ENCODE measurements at places on chromosomes 5 and 9. TPM values are rescaled to one million over a fixed set of nuclear protein-coding genes. Genes with fewer than 3 reads are reported as not detected.

SLC44A1 gene
- 11.8 TPM for total RNA-seq

C5orf58 gene
- not detected for total RNA-seq

MYOZ3 gene
- not detected for total RNA-seq

DNA sequence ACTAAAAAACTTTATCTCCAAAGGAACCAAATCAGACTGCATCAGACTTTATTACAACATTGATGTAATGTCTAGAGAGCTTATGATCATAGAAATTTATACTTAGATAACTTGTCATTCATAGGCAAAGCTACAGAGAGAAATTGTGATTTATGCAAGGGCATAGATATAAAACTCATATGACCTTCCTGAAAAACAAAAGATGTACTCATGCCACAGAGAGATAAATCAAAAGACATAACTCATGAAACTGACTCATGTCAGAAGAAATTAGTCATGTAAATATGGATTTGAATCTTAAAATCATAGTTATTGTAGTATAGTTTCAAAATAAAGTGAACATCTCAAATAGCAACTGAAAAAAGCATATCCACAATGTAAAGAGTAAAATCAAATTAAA lies 186.2 kb downstream of the GABBR2 start:
- no peak for DNase-seq
- H3K27me3 ChIP-seq = peaks cover 54% of the 10 kb centered on the region
- no peak overlapping the region for H3K4me3 ChIP-seq
- peaks cover 2% of the 10 kb centered on the region for H3K36me3 ChIP-seq
- no peaks in the 10 kb centered on the region for H3K4me1 ChIP-seq
- no peak overlapping the region for H3K27ac ChIP-seq

DNA sequence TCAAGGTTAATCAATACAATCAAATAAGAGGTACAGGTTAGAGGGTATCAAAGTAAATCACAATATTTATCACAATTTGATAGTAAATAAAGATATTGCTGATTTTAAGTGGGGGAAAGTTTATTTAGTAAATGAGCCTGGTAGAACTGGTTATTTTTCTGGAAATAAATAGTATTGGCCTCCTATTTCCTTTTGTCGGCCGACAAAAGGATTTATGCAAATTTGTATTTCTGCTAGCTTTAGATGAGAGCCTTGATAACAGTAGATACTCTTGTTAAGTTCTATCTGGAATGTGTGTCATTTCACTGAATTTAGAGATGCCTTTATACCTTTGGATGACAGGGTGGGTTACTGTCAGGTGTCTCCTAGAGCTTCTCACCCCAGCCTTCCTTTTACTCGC lies 17.8 kb upstream of the SPATA31E1 start:
- H3K4me3 ChIP-seq = no peak overlapping the region
- peaks cover 2% of the 10 kb centered on the region for H3K36me3 ChIP-seq
- no peak for DNase-seq

DNA sequence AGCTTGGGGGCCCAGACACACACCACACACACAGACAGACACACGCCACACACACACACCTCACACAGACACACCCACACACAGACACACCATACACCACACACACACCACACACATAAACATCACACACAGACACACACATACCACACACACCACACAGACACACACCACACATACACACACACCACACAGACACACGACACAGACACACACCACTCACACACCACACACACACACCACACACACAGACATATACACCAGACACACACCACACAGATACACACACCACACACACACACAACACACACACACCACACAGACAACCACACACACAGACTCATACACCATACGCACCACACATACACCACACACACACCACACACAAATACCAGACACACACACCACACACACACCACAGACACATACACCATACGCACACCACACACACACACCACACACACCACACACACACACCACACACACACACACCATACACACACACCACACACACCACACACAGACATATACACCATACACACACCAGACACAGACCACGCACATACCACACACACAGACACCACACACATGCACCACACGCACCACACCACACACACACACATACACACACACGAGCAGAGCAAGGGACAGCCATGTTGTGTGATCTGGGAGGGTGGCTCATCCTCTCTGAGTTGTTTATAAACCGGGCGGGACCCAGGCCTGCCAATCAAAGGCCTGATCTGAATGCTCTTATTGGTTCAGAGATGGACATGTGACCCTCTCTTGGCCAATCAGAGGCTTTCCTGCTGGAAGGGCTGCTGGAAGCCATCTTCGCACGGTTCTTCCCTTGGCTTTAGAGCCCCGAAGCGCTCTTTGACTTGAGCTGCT lies 148.3 kb downstream of the GAPVD1 start:
- H3K27me3 ChIP-seq = peaks cover 49% of the 10 kb centered on the region
- peak overlapping the region; percentile 35 for H3K27ac ChIP-seq
- H3K36me3 ChIP-seq = peaks cover 7% of the 10 kb centered on the region

DNA sequence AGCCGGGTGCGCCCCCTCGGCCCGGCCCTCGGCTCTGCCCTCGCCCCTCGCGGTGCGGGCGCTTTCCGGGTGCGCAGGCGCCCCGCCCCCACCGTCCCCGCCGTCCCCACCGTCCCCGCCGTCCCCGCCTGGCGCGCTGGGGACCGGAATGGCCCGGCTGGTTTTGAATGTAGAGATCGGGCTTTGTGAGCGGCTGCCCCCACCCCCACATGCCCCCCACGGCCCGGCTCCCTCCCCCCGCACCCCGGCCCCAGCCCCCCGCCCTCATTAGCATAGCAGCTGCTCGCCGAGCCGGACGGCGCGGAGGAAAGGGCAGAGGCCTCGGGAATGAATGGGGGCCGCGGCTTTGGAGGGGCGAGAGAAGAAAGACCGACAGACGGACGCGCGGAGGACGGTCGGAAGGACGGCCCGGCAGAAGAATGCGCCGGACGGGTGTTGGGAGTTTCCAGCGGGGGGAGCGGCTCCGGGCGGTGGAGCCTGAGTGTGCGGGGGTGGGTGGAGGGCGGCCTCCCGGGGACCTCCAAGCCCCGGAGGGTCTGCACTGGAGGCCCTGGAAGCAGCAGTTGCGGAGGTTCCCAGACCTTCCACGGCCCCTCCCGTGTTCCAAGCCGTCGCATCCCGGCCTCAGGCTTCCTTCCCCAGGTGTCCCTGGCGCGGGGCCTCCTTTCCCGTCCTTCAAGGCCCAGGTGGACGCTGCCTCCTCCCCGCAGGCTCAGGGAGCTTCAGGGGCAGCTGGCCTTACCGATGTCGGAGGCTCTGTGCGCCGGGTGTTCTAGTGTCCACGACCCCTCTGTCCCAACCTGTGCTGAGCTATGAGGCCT lies 6.0 kb downstream of the NRARP start:
- peaks cover 2% of the 10 kb centered on the region for H3K36me3 ChIP-seq
- H3K4me3 ChIP-seq = peak overlapping the region; percentile 79
- DNase-seq = no peak
- H3K27ac ChIP-seq = no peak overlapping the region

DNA sequence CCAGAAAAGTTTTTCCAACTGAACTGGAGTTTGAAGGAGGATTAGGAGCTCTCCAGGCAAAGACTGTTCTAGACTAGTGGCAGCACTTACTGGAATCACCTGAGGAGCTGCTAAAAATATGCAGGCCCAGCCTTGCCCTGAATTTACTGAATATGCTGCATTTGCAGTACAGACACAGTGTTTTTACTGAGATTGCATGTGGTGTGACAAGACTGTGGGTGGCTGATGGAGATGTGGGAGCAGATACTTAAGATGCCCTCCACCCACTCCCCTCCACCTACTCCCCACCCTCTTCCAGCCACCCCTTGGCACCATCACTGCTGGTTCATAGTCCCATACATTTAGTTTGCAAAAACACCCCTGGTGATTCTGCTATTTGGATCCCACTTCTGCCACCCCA lies 64.1 kb upstream of the HRH2 start:
- no peak overlapping the region for H3K4me3 ChIP-seq
- peaks cover 27% of the 10 kb centered on the region for H3K27me3 ChIP-seq
- no peak for DNase-seq

DNA sequence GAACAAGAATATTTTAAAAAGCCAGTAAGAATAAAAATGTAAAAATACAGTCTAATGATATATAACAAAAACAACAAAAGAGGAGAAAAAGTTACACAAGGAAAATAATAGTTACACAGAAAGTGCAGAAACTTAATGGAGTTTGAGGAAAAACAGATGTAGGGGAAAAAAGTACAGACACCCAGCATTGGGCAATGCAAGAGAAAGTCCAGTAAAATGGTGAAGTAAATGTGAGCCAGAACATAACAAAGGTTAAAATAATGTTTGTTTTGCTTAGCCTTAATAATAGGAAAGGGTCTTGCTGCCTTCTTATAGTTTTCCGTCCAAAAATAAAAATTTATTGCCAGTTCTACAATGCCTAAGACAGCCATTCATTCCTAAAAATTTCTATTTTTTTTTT lies 364.2 kb downstream of the NNT start:
- no peak overlapping the region for H3K4me3 ChIP-seq
- no peaks in the 10 kb centered on the region for H3K36me3 ChIP-seq
- no peaks in the 10 kb centered on the region for H3K27me3 ChIP-seq
- no peaks in the 10 kb centered on the region for H3K4me1 ChIP-seq
- no peak overlapping the region for H3K27ac ChIP-seq

- no peaks in the 10 kb centered on the region for H3K36me3 ChIP-seq
- DNase-seq = no peak
- no peak overlapping the region for H3K4me3 ChIP-seq
- H3K27ac ChIP-seq = no peak overlapping the region
These were observed 135.8 kb downstream of the PCSK1 start for GRCh38 chr5:96297290-96297689.

DNA sequence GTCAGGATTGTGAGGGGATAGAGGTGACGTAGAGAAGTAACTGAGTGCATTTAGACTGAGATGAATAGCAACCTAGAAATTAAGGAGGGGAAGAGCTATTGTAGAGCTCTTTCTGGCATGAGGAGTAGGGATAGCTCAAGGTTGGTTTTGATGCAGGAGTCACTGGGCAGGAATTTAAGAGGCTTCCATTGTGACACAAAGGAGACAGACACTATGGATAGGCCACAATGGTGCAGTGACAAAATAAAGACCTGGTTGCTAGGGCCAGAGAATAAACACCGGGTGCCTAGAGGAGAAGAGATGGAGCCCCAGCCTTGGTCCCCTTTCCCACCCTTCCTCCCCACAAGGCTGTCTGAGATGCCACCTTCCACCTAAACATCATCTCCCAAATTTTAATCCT lies at the start of gene SPZ1:
Gene SPZ1 (plus strand): TSS at position 301 of the 400 bp plus-strand sequence. CDS start 214 bp downstream, outside the sequence.
- no peaks in the 10 kb centered on the region for H3K4me1 ChIP-seq
- no peaks in the 10 kb centered on the region for H3K36me3 ChIP-seq
- DNase-seq = no peak
- no peak within 1 kb of the TSS for H3K4me3 ChIP-seq
- no peak within 1 kb of the TSS for H3K27ac ChIP-seq
- peaks cover 42% of the 10 kb centered on the region for H3K27me3 ChIP-seq

DNA sequence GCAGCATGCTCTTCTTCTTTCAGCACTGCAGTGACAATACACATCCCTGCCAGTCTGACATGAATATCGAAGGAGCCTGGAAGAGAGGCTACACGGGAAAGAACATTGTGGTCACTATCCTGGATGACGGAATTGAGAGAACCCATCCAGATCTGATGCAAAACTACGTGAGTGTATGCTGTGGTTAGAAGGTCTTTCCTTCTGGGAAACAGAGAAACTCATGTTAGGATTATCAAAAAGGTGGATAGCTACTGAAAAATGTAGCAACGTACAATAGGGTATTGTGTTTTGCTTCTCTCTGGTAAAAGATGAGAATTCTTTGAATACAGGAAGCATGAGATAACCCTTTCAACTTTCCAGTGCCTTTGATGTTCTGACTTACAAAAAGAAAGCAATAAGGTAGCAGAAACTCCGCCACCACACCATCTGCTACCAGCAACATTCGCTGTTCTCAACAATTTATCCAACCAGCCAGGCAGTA lies 133.3 kb downstream of the PCSK5 start:
- H3K4me1 ChIP-seq = peaks cover 61% of the 10 kb centered on the region
- no peaks in the 10 kb centered on the region for H3K27me3 ChIP-seq
- DNase-seq = peak; percentile 6
- peak overlapping the region; percentile 77 for H3K4me3 ChIP-seq
- peaks cover 5% of the 10 kb centered on the region for H3K36me3 ChIP-seq
- peak overlapping the region; percentile 85 for H3K27ac ChIP-seq

- no peak for DNase-seq
- H3K36me3 ChIP-seq = peaks cover 11% of the 10 kb centered on the region
- no peaks in the 10 kb centered on the region for H3K27me3 ChIP-seq
- H3K4me1 ChIP-seq = no peaks in the 10 kb centered on the region
These were observed 150.5 kb upstream of the LRRTM2 start for GRCh38 chr5:139025651-139026050.

DNA sequence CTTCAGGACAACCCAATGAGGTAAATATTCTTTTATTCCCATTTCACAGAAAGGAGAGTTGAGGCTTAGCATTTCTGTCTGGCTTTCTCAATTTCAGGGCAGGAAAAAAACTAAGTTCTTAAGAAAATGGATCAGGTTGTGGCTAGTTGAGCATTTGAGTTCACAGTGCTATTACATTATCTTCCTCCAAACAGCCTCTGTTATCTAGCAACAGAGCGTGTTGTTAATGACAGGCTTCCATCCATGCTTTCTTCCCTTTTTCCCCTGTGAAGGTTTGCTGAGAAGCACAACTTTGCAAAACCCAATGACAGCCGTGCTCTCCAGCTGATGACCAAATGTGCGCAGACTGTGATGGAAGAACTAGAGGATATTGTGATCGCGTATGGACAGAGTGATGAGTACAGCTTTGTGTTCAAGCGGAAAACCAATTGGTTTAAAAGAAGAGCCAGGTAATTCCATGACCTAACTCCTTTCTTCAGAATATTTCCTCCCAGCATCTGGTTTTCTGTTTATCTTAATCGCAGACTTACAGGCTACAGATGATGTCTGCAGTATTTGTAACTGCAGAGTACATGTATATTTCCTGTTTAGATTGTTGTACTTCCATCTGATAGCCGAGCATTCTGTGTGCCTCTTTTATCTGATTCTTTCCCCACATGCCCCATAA lies 1.5 kb downstream of the THG1L start:
- H3K27ac ChIP-seq = peak overlapping the region; percentile 47
- H3K27me3 ChIP-seq = no peaks in the 10 kb centered on the region

GRCh38 chr9:105143136-105143430 lies 101.4 kb upstream of the SLC44A1 start:
- peaks cover 6% of the 10 kb centered on the region for H3K27me3 ChIP-seq
- no peaks in the 10 kb centered on the region for H3K36me3 ChIP-seq
- no peak for DNase-seq
- H3K4me1 ChIP-seq = peaks cover 14% of the 10 kb centered on the region
- no peak overlapping the region for H3K4me3 ChIP-seq
